ENCODE measurements at places on chromosomes 12 and 14.

DNA sequence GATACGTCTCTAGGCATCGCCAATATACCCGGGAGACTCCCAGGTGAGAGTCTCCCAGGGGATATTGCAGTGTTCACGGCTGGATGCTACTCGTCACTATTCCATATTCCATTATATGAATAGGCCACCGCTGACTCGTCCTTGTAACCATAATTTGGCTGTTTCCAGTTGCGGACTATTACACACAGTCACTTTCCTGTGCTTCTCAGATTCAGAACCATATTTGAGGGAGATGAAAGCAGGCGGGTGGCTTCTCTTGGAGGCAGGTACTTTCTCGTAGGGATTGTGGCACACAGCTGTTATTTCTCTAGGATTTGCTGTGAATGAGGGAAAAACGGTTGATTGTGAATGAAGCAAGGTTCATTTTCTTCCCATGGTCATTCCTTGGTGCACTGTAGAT is 73.0 kb downstream of the ADGRD1 start:
- no peak for DNase-seq

DNA sequence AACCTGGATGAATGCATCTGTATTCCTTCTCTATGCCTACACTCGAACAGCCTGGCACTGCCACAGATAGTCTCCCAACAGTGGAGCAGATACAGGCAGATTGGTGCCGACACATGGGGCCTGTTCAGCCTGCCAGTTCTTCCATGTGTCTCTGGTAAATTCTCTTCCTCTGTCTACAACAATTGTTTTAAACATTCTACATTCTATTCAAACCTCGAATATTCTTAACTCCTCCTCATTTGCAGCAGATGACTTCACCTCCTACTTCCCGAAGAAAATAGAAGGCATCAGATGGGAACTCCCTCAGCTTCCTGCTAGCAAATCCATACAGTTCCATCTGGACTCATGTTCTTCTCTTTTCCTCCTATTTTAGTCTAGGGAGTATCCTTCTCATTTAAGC is 43.1 kb upstream of the OTOGL start:
- DNase-seq, result no peak

DNA sequence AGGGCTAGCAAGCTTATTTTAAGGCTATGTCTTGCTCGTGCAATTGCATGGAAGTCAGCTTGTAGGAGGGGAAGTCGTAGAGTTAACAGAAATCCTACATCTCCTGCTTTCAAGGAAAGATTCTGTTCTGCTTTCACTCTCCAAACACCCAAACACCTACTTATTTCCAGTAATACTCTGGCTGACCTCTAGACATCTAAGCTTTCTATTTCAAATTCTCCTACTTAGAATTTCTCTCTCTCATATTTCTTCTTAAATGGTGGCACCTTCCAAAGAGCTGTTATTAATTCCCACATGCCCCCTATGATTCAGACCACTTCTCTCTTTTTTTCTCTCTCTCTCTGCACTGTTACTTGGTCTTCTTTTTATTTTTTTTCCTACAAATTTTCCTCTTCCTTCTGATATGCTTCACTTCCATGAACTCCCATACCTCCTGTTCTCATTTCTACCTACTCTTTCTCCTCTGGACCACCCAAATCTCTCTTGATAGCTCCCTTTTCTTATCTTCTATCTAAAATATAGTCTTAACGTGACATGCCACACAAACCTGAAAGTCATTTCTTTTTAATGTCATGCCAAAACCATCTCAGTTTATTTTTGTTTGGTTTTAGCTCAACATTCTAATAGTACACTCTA is 90.8 kb downstream of the RPS6KA5 start:
- peak; percentile 32 for DNase-seq

DNA sequence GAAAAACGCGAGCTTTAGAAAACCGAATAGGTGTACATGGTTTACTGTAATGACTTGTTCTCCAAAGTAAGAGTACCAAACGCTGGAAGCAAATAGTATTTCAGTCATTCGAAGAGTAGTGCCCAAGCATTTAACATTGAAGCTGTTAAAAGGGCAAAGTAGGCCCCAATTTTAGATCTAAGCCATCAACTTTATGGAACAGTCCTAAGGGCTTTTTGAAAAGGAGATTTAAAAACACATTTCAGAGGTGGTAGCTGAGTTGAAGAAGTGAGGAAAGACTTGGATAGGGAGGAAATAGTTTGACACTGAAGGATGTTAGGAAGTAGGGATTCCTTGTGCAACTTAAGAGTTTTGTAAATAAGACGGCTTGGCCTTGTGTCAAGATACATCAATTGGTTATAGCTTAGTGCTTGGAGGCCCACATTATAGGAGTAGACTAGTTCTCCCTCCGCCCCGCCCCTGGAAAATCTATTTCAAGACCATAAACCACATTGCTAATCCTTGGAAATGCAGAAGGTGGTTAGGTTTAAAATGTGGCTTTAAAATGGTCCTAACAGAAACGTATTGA is 783 bp upstream of the TUBA1B start:
- DNase-seq, result no peak

DNA sequence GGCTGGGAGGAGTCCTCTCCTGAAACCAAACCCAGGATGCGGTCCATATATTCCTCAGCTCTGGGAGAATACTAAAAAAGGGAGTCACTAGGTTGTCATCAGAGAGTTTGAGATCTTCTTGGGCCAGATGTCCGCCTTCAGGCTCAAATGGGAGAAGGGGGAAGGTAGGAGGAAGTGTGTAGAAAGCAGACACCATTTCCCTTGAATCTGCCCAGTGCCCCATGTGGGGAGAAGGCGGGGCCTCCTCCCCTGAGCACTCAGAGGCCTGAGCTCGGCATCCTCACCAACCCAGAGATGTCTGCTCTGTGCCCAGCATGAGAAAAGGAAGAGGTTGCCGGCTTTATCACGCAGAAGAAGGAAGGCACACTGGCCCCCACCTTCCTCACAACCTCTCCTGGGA is 37.3 kb downstream of the LTBP2 start:
- no peak for DNase-seq

DNA sequence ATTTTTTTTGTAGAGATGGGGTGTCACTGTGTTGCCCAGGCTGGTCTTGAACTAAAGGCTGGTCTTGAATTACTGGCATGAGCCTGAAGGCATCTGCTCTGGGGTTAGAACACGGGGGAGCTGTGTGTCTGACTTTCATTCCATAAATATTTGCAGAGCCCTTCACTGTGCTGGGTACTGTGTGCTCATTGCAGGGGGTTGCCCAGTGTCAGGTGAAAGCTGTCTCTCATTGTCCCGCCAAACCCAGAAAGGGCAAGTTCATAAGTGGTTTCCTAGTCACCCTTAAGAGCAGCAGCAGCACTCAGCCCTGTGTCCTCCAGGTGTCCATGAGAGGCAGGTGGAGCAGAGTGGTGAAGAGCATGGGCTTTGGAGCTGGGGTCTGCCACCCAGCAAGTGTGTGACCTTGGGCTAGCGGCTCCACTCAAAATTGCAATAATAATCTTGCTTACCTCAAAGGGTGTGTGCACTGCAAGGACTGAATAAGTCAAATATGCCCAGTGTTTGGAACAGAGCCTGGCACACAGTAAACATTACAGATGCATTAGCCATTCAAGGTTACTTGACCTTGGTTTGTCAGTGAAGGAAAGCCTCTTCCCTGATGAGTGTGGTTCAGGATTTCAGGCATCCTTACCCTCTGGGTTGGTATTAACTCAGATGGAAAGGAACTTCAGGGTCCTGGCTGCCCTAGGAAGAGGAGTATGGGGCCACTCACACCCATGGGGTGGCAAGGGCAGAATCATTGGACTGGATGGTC is 4.4 kb upstream of the SMIM41 start:
- no peak for DNase-seq
